AG10803 (cell line): ENCODE measurements at places on chromosomes 4 and X.

DNA sequence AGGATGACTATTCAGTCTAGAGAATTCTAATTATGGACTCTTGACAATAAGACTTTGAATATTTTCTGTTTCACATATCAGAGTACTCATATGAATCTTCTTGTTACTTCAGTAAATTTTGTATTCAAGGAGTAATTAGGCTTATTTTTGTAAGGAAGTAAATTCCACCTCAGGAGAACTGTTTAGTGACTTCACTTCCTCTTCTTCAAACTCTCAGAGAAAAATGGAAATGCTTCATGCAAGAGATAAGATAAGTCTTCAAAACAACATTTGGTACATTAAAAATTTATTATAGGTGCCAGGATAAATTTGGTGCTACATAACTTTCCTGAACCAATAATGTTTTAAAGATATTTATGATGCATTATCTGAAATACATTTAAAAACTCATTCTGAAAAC, 1421.9 kb downstream of the PCDH7 start:
- no peak for DNase-seq

DNA sequence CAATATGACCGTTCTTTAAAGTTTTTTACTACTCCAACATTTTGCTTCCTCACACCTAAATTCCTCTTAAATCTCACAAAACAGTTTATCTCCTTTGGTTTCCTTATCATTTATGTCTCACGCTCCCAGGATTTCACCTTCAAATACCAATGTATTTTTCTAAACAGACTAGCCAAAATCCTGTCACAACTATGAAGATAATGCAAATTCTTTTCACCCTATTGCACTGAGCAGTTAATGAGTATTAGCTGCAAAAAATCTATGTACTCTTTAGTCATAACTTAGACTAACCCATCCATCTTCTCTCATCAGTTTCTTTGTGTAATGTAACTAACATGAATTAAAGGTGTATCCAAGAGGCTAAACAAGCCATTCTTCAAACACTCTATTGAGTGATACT, 151.3 kb downstream of the COMMD8 start:
- DNase-seq: no peak

DNA sequence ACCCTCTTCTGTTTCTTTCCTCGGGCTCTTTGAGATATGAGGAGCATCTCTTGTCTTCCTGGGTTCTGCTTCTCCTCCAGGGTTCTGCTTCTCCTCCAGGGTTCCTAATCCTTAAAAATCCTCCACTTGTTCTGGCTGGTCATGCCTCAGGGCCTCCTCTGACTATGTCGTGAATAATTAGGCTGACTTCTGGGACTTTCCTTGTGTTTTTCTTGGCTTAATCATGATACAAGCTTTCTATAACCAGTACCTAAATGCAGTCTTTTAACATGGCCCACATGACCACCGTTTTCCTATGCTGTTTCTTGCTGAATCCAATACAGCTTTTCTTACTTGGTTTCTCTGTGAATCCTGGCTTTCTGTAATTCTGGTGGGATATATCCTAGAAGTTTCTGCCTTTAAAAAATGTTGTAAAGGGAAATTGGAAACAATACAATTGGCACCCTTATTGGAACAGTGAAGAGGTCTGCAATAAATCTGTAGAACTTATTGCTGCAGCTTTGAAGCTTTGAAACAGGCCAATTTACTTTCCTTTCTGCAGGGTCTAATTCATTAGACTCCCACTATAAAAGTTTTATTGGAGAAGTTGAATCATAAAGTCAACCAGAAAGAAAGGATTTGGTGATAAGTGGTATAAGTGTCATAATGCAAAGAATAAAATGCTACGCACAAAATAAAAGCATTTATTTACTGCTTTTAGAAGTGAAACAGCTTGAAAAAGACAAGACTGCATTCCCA, 213.1 kb downstream of the UGT8 start:
- no peak for DNase-seq

DNA sequence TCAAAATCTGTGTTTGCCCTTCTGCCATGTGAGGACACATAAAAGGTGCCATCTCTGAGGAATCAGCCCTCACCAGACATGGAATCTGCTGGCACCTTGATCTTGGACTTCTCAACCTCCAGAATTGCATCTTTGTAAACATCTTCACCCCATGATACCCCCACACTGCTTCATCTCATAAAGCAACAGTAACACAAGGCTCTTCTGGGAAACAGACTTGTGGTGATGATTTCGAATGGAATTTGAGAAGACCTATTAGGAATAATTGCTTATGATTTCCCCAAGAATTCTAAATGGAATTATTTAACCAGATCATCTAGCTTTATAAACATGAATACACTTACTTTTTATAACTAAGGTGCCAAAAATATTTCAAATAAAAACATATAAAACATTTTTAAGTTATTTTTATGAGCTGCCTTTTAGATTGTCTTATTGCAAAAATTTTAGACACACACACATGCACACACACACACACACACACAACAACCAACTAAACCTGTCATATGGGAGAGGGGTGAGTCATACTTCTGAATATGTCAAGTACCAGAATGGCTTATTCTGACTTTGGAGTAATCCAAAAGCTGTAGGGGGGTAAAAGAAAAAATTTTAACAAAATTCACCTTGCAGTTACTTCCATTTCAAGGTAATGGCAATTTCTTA, 82.0 kb downstream of the USP46 start:
- DNase-seq: peak; percentile 67
